AG04450 (cell line): ENCODE measurements at places on chromosomes 7 and 10.

- DNase-seq: peak; percentile 82
These were observed 78.6 kb downstream of the ARL5B start for GRCh38 chr10:18737841-18738240.

DNA sequence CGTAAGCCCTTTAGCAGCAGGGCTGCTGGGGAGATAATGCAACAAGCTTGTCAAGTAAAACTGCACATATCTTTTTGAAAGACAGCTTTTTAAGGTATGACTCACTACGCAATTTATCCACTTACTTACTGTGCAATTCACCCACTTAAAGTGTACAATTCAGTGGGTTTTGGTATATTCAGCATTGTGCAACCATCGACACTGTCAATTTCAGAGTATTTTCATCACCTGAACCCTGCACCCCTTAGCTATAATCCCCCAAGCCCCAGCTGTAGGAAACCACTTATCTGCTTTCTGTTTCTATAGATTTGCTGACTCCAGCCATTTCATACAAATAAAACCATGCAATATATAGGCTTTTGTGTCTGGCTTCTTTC lies 168.0 kb downstream of the PTPN20 start:
- no peak for DNase-seq

GRCh38 chr10:114257498-114257897 lies 18.4 kb downstream of the VWA2 start:
- DNase-seq: no peak

DNA sequence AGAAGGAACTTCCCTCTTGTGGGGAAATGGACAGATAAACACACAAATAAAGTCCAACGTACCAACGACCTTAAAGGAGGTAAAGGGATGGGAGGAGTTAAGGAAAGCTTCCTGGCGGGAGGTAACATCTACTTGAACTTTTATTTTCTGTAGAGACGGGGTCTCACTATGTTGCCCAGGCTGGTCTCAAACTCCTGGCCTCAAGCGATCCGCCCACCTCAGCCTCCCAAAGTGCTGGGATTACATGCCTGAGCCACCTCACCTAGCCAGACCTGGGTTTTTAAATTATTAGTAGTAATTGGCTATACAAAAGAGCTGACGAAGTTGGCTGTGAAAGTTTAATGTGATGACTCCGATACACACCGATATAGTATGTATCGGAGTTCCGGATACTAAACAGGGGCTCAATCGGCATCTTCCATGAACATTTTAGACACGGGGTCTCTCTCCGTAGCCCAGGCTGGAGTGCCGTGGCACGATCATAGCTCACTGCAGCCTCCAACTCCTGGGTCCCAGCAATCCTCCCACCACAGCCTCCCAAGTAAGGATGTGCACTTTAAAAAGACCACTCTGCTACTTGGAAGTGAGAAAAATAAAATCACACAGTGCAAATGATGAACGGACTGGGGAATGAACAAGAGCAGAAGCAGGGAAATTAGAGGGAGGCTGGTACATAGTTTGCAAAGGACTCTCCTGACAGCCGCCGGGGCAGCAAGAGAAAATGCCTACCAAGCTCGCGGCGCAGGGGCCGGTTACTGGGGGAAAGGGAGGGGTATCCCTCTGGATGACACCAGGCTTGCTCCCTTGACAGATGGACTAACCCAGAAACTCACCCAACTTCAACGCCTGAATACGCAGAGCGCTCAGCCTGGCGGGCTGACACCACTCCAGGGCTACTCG lies 1.0 kb downstream of the BCL7B start:
- no peak for DNase-seq

GRCh38 chr10:61164458-61165160 lies 220.6 kb upstream of the RHOBTB1 start:
- DNase-seq: no peak

- no peak for DNase-seq
These were observed 414.1 kb upstream of the LRRN3 start for GRCh38 chr7:110676785-110677184.

DNA sequence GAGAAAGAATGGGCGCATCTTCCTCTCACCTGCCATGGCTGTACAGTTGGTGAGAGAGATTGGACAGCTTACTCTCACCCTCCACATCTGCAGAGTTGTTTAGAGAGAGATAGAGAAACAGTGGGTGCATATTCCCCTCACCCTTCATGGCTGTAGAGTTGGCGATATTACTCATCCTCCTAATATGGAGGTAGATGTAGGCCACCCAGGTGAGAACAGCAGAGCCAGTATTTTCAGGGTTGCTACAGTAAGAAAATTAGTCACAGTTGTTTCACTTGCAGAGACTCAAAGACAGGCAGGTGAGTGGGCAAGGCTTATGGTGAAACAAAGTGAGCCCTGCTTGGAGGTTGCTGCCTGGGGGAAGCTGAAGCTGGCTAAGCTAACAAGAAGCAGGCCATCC lies 65.0 kb upstream of the PFKP start:
- DNase-seq: no peak
